ENCODE measurements at places on chromosomes 2 and 18. TPM values are rescaled to one million over a fixed set of nuclear protein-coding genes. Genes with fewer than 3 reads are reported as not detected.

DNA sequence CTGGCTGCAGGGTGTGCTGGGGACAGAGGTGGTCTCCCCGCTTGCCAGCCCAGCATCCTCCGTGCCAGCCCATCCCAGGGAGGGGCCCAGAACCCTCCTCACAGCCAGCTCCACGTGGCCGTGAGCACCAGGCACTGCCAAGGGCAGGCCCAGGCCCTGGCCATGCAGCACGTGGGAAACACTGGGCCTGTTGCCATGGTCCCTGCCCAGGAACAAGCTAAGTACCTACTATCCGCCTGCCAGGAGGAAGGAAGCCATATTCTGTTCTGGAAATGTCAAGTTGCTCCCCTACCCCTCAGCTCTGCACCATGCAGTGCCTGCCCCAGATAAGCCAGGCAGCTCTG lies 250.6 kb downstream of the CYP26B1 start:
- H3K27me3 ChIP-seq, result no peaks in the 10 kb centered on the region
- DNase-seq, result no peak
- no peak overlapping the region for H3K27ac ChIP-seq
- no peaks in the 10 kb centered on the region for H3K4me1 ChIP-seq
- no peaks in the 10 kb centered on the region for H3K36me3 ChIP-seq
- H3K4me3 ChIP-seq, result no peak overlapping the region

GRCh38 chr18:7096838-7097237 lies 20.8 kb downstream of the LAMA1 start:
- no peaks in the 10 kb centered on the region for H3K4me1 ChIP-seq
- no peaks in the 10 kb centered on the region for H3K36me3 ChIP-seq
- DNase-seq, result no peak
- H3K27me3 ChIP-seq, result no peaks in the 10 kb centered on the region

GRCh38 chr2:175709248-175709647 lies 292.8 kb downstream of the LNPK start:
- H3K27ac ChIP-seq, result no peak overlapping the region
- no peaks in the 10 kb centered on the region for H3K36me3 ChIP-seq
- DNase-seq, result no peak
- no peaks in the 10 kb centered on the region for H3K4me1 ChIP-seq

DNA sequence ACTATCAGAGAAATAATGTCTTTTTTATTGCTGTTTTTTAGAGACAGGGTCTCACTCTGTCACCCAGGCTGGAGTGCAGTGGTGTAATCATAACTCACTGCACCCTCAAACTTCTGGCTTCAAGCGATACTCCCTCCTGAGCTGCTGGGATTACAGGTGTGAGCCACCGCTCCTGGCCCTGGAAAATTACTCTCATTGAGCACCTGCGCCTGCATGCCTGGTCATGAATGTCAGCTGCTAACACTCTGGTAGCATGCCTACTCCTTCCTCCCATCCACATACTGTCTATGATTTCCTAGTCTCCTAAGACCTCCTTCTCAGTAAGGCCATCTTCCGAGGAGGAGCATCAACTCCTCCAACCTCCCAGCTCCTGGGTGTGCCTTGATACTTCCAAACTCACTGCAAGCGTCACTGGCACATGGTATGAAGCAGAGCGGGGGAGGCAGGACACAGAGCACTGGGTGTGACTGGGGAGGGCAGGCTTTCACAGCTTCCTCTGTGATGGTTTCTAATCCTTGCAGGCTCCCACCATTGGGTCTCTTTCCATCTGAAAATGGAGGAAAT lies 1.6 kb upstream of the MAP2 start:
- no peak overlapping the region for H3K4me3 ChIP-seq
- H3K27me3 ChIP-seq, result no peaks in the 10 kb centered on the region
- no peak for DNase-seq
- H3K27ac ChIP-seq, result peak overlapping the region; percentile 76
- H3K36me3 ChIP-seq, result no peaks in the 10 kb centered on the region
- peaks cover 16% of the 10 kb centered on the region for H3K4me1 ChIP-seq

- H3K4me3 ChIP-seq, result no peak overlapping the region
- H3K27me3 ChIP-seq, result no peaks in the 10 kb centered on the region
- no peaks in the 10 kb centered on the region for H3K36me3 ChIP-seq
These were observed 59.6 kb downstream of the MYT1L start for GRCh38 chr2:2271469-2271941.

The AFTPH gene
- total RNA-seq, result 52.8 TPM

- H3K27me3 ChIP-seq, result no peaks in the 10 kb centered on the region
- no peak overlapping the region for H3K4me3 ChIP-seq
- peaks cover 32% of the 10 kb centered on the region for H3K36me3 ChIP-seq
These were observed 7.1 kb upstream of the ZFP36L2 start for GRCh38 chr2:43233218-43234212.

The LOXL3 gene
- total RNA-seq, result not detected

DNA sequence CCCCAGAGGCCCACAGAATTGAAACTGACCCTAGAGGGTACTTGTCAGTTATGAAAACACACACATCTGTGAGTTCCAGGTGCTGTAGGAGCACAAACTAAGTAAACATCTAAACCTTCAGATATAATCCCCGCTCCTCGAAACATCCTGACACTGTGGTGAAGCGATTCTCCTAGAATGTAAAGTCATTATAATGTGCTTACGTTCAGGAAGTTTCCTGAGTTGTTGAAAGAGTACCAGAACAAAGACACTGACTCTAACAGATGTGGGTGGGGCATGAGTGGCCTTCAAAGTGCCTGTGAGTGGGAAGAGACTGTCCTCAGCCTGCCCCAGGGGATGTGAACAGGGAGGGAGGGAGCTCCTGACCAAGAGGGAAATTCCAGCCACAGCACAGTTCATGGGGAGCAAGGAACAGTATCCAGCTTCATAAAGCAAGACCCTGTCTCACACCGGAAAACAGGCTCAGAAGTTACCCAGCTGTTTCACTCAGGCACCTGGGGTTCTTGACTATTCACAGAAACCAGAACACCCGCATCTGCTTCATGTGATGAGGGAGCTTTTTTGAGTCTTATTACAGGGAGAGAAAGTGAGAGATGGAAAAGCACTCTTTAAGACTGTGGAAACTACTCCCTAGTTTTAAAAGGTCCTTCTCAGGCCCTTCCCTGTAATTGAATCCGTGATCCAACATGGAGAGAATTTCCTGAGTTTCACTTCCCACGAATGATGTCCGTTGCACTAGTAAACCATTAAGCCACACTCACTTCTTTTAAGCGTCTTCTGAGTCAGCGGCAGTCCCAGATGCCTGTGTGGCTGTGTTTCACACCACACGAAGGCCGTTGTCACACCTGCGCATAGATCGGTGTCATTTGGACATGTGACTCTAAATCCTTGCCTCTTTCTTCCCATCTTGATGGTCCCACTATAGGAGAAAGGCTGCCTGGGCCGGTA lies 88.6 kb upstream of the EML6 start:
- peaks cover 31% of the 10 kb centered on the region for H3K36me3 ChIP-seq
- H3K4me3 ChIP-seq, result no peak overlapping the region
- no peaks in the 10 kb centered on the region for H3K27me3 ChIP-seq
- no peaks in the 10 kb centered on the region for H3K4me1 ChIP-seq
- peak overlapping the region; percentile 85 for H3K27ac ChIP-seq

The TMEM247 gene
- not detected for total RNA-seq

DNA sequence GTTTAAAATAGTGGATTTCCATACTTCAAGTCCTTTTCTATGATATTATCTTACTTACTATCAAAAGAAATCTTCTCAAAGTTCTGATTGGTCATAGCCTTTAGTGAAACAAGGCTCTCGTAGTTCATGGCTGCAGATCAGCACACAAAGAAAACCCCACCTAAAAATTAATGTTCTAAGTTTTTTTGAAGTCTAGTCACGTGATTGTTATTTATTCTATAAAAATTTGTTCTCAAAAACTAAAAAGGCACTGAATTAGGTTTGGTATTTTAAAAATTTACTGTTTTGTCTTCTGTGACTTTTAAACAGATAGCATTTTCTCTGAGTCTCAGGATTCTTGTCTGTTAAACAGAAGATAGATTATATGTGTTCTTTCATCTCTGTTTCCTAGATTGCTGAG lies 122.4 kb downstream of the KCNH7 start:
- H3K27ac ChIP-seq, result no peak overlapping the region
- no peaks in the 10 kb centered on the region for H3K36me3 ChIP-seq
- no peak overlapping the region for H3K4me3 ChIP-seq
- no peak for DNase-seq
- no peaks in the 10 kb centered on the region for H3K4me1 ChIP-seq
- no peaks in the 10 kb centered on the region for H3K27me3 ChIP-seq

The ALPG gene
- total RNA-seq, result not detected

DNA sequence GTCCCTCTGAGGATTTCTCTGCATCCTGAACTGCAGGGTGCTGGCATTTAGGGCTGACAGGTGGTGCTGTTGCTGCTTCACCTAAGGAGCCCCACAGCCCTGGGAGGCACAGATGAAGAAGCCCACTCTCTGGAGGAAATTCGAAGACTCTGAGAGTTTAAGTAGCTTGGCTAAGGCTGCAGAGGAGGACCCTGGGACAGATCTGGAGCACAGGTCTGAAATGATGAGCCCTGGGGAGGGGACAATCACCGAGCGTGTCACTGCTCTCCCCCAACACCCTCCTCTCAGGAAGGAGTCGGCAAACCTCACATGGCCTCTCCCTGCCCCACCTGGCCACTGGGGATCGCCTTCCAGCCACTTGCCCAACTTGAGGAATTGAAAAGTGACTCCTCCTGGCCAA lies 18.6 kb downstream of the CYP27C1 start:
- no peaks in the 10 kb centered on the region for H3K36me3 ChIP-seq
- no peak overlapping the region for H3K4me3 ChIP-seq

- H3K27ac ChIP-seq, result peak overlapping the region; percentile 1
- DNase-seq, result no peak
- no peaks in the 10 kb centered on the region for H3K4me1 ChIP-seq
- H3K36me3 ChIP-seq, result no peaks in the 10 kb centered on the region
These were observed 158.5 kb upstream of the REV1 start for GRCh38 chr2:99648178-99648844.

The ID2 gene
- total RNA-seq, result 16.1 TPM

DNA sequence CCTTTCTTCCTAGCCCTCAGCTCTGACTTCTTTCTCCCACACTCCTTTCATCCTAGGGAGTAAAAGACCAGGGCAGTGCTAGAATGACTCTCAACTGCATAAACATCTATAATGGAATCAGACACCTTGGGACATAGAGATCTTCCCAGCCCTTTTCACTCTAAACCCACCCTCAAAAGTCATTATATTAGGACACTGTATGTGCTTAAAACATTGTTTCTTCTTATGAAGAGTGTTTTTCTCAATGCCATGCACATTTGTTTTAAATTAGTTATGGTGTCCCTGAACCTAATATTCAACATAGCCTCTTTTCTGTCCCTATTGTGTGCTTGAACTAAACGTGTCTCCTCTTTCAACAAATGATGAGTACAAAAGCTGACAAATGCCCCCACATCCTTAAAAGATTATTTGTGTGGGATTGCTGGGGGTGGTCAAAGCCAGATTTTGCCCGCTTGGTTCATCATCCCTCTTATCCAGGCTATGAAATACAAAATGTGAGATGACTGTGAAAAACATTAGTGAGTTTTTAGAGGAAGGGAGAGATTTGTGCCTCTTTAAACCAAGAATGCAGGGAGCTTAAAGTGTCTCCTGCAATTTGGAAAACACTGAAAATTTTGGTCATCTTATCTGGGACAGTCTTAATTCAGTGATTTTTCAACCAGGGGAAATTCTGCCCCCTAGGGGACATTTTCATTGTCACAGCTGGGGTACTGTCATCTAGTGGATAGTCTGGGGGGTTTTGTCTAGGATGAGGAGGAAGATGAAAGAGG lies 29.0 kb downstream of the SERPINB5 start:
- no peaks in the 10 kb centered on the region for H3K27me3 ChIP-seq
- H3K4me3 ChIP-seq, result no peak overlapping the region
- no peaks in the 10 kb centered on the region for H3K4me1 ChIP-seq
- peaks cover under 1% of the 10 kb centered on the region for H3K36me3 ChIP-seq

DNA sequence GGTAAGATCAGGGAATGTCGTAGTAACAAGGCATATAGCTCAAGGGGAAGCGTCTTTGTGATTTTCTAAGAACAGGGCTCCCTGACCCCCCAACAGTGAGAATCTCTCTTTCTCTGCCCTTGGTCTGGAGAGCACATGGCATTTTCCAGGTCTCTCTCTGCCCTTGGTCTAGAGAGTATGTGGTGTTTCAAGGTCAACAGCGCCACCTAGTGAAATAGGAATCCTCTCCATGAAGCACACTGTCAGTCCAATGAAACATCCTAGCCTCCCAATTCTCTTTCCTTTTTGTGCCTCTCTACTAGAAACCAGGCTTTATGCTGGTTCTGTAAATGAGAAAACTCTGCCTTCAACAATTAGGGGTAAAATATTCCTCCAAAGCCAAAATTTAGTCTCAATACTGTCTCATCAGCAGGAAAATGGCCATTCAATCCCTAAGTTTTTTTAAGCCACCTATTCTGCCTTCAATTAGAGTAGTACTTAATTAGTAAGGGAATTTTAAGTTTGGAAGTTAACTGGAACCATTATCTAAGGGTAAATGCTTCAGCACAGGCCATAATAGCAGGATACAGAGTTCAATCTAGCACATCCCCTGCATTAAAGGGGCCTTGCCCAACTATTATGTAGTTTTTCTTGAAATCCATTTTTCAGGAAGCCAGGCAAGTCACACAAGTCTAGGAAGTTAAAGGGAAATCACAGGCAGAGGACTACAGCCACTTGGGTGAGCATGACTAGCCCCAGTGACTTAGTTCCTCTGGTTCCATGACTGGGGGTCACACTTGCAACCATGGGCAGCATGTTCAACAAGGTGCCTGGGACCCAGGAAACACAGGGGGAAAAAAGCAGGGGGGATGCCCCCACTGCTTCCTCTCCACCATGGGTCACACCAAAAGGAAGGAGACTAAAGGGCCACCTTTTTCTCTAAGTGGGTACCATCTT lies 12.4 kb downstream of the DYM start:
- H3K27me3 ChIP-seq, result no peaks in the 10 kb centered on the region
- H3K27ac ChIP-seq, result no peak overlapping the region
- no peak for DNase-seq
- no peaks in the 10 kb centered on the region for H3K4me1 ChIP-seq
- H3K4me3 ChIP-seq, result no peak overlapping the region
- H3K36me3 ChIP-seq, result no peaks in the 10 kb centered on the region

DNA sequence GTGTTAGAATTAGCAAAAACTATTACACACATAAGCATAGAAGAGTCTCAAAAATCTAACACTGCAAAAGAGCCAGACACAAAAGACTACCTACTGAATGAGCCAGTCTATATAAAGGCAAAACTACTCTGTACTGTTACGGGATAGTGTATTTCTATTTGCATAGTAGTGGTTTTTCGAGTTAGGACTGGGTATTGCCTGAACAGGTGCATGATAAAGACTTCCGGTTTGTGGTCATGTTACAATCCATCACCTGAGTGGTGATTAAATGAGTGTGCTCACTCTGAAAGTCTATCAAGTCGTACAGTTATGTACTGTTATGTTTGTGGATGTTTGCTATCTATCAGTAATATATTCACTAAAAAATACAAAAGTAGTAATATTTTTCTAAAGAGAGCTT lies 523.3 kb upstream of the SYT4 start:
- H3K27ac ChIP-seq, result no peak overlapping the region
- no peak for DNase-seq
- H3K4me1 ChIP-seq, result no peaks in the 10 kb centered on the region
- no peaks in the 10 kb centered on the region for H3K27me3 ChIP-seq

The AQP12B gene
- total RNA-seq, result not detected

All from esophagus squamous epithelium (tissue), 5 donors.